ENCODE measurements at places on chromosomes 11 and 22.

DNA sequence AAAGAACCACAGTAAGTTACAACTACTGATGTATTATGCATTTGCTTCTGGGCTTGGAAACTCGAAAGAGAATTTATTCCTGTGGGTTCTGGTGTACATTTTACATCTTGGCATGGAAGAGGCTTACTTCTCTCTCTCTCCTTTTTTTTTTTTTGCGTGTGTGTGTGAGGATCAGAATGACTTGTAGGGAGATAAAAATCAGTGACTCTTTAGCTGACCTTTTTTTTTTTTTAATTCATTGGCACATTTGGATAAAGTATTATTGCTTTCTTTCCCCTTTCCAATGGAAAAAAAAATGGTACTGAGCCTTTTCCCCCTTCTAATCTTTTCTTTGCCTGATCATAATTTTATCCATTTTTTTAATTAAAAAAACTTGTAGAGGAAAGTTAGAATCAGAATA, 43.5 kb downstream of the EXT2 start:
- no peak for DNase-seq

GRCh38 chr22:46007848-46008261, 30.9 kb upstream of the WNT7B start:
- DNase-seq: no peak

DNA sequence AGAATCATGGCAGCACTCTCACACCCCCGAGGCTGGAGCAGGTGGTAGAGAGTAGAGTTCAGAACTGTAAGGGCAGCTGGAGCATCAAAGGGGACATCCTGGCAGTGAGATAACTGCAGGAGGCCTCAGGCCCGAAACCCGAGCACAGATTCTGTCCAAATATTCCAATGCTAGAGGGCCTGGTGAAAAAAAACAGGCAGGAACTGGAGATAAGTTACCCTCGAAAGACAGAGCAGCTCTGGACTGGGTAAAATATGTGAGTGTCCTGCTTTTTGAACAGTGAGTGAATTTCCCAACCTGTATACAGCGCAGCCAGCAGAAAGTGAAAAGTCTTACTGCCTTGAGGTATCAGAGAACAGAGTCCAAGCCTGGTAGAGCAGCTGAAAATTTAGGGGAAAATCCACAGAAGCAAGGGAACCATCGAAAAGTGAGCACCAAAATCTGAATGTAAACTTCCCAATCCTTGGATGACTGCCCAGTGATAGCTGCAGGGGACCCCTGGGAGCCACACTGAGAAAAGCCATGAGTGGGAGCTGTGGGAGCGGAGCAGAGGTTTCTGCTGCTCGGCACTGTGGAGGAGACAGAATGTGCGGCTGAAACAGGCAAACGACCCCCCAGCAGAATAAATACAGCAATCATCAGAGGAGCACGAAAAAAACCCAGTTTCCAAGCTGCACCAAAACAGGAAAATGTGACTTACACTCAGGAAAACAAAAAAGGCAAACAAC, 50.6 kb downstream of the WNT11 start:
- DNase-seq: no peak

DNA sequence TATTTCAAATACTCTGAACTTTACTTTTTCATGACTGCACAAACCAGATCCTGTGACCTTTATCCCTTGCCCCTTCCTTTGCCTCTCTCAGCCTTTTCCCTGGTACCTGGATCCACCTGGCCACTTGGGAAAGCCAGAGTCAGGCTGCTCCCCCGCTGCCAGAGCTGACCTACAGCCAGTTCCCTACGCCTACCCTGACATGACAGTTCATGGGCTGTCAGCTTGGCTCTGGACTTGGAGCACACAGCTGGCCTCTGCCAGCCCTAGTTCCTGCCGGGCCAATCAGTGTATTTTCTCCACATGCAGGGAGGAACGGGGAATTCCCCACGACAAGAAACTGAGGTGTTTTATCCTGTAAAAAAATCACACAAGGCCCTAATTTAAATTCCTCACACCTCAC, 382.6 kb downstream of the INSC start:
- no peak for DNase-seq

DNA sequence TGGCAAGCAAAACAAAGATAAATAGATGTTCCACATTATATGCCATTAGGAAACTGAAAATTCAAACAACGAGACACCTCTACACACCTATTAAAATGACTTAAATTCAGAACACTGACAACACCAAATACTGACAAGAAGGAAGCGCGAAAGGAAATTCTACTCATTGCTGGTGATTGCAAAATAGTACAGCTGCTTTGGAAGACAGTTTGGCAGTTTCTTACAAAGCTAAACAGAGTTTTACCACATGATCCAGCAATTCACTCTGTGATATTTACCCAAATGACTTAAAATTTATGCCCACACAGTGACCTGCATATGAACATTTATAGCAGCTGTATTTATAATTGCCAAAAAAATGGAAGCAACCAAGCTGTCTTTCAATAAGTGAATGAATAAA, 232.6 kb downstream of the CASP12 start:
- DNase-seq: no peak

DNA sequence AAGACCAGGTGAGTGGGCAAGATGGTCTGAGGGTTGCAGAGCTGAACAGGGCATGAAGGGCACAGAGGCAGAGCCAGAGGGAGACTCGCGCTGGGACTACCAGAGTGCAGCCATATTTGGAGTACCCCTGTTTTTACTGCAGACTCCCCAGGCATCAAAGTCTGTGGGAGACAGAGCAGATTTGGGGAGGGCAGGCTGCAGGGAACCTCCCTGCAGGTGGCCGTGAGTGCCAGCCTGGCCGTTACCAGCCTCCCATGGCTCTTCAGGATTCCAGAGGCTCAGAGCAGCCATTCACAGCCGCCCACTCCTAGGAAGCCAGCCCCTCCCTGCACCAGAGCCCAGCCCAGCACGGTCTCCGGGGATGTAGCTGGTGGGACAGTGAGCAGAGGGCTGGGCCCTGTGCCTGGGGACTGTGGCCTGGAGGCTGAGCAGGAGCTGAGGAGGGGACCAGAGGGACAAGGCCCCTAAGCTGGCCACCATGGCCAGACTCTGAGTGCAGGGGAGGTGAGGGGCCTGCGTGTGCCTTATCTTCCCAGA, at the start of gene SEPTIN3:
Gene SEPTIN3, plus strand, starts transcription at position 334 of the 537 bp plus-strand sequence. CDS start 2,050 bp downstream, outside the sequence.
- no peak for DNase-seq

- no peak for DNase-seq
These were observed 30.8 kb upstream of the RAG2 start for GRCh38 chr11:36628765-36629244.

DNA sequence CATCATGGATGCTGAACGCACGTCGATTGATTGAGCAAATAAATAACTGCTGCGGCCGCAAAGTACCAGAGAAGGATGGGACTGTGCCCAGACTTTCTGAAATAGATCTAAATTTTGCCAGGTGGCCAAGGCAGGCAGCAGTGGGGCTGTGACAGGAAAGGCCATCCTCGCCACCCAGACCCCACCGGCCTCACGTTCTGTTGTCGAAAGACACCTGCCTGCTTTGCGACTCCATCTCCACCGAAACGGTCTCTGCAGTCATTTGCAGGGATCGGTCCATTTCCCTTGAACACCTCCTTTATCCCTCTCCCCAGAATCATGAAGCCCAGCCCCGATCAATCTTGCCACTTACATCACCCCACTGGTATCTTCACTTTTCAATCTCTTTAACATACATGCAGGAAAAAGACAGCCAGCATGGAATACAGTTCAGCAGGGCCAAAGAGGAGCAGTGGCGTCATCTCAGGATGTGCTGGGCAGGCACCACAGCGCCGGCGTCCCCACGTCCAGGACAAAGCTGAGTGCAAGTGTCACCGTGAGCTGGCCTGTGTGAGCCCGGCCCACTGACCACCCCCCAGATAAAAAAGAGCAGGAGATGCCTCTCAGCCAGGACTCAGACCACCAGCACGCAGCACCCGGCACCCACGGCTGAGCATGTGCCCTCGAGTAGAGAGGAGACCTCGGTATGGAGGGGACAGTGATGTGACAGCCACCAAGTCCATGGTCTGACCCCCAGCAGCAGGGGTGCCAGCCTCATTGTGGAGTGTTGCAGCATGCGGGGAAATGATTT, 610.3 kb downstream of the TBC1D22A start:
- DNase-seq: no peak

- no peak for DNase-seq
These were observed 42.6 kb downstream of the SLC22A12 start for GRCh38 chr11:64633555-64634159.

GRCh38 chr11:133238027-133238426, 294.3 kb downstream of the OPCML start:
- DNase-seq: no peak

GRCh38 chr22:20128902-20129746, 2.5 kb upstream of the ZDHHC8 start:
- DNase-seq: peak; percentile 50

All from activated CD4-positive, alpha-beta T cell treated with anti-CD3 and anti-CD28 coated beads for 4 hours (primary cell).